Fibroblast of lung (primary cell): ENCODE measurements at places on chromosomes 11 and 22. TPM values are rescaled to one million over a fixed set of nuclear protein-coding genes. Genes with fewer than 3 reads are reported as not detected.

The C11orf42 gene
- not detected in 2 replicates for total RNA-seq

The LDHAL6A gene
- not detected in 2 replicates for total RNA-seq

The BEST1 gene
- 7.7 and 15.2 TPM in 2 replicates for total RNA-seq

DNA sequence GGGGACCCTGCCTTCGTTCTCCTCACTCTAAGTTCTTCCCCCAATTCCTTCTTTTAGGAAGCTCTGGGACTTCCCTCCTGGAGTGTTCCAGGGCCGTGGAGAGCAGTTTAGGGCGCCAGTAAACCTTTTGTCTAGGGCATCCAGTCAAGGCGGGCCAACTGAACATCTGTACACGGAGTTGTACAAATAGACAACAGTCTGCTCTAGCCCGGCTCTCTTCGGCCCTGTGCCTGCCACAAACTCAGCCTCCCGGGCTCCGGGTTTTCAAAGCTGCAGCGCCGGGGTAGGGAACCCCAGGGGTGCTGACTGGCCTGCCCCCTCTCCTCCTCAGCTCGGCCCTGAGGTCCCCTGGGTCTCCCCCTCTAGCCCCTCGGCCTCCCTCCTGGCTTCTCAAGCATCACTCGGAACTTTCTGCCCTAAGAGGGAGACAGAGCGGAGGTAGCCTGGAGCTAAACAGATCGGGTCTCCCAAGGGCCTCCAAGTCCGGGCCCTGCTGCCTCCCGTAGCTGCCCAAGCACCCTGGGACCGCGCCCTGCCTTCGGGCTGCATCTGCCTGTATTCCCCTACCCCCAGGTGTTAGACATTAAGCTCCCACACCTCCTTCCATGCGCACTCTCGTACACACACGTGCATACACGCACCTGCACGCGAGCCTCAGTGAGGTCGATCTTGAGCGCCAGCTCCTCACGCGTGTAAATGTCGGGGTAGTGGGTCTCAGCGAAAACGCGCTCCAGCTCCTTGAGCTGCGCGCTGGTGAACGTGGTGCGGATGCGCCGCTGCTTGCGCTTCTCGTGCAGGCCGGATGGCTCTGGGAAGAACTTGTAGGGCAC, 3.3 kb downstream of the PHOX2A start:
- peak overlapping the region; percentile 42 for H3K4me3 ChIP-seq
- H3K27ac ChIP-seq: no peak overlapping the region
- H3K36me3 ChIP-seq: peaks cover 12% of the 10 kb centered on the region
- peaks cover 40% of the 10 kb centered on the region for H3K27me3 ChIP-seq
- peak; percentile 18 for DNase-seq

GRCh38 chr11:124302347-124303125, 11.2 kb downstream of the OR8D1 start:
- no peaks in the 10 kb centered on the region for H3K36me3 ChIP-seq
- H3K4me1 ChIP-seq: no peaks in the 10 kb centered on the region
- DNase-seq: no peak
- no peaks in the 10 kb centered on the region for H3K27me3 ChIP-seq

The NXPE1 gene
- not detected in 2 replicates for total RNA-seq

The OR5A1 gene
- not detected in 2 replicates for total RNA-seq

GRCh38 chr11:27965559-27965958, 142.4 kb downstream of the KIF18A start:
- H3K27me3 ChIP-seq: no peaks in the 10 kb centered on the region
- no peak for DNase-seq
- no peaks in the 10 kb centered on the region for H3K36me3 ChIP-seq
- H3K4me3 ChIP-seq: no peak overlapping the region
- no peak overlapping the region for H3K27ac ChIP-seq
- H3K4me1 ChIP-seq: no peaks in the 10 kb centered on the region

The SCO2 gene
- 3.1 and 3.6 TPM in 2 replicates for total RNA-seq

GRCh38 chr11:10797001-10797400, 11.7 kb downstream of the EIF4G2 start:
- H3K27ac ChIP-seq: no peak overlapping the region
- H3K36me3 ChIP-seq: peaks cover 15% of the 10 kb centered on the region
- DNase-seq: no peak
- no peaks in the 10 kb centered on the region for H3K4me1 ChIP-seq
- H3K27me3 ChIP-seq: no peaks in the 10 kb centered on the region
- no peak overlapping the region for H3K4me3 ChIP-seq

DNA sequence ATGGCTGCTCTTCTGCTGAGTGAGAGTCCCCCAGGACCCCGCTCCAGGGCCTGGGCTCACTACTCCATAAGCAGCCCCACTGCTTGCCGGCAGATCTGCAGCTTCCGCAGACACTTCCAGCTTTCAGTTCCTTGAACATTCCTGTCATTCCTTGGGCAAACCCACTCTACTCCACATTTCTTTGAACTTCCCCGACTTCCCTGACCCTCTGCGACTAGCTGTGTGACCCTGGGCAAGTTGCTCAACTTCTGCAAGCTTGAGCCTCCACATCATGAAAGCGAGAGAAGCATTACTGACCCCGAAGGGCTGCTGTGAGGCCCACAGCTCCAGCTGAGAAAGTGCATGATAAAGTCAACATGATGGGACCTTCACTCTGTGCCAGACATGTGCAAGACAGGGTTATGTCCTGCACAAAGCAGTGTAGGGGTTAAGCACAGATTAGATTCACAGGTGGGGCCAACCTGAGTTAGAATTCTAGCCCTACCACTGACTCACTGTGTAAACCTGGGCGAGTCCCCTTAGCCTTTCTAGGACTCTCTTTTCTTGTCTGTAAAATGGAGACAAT, 51.8 kb downstream of the THAP12 start:
- H3K36me3 ChIP-seq: no peaks in the 10 kb centered on the region
- H3K27ac ChIP-seq: no peak overlapping the region
- peaks cover 7% of the 10 kb centered on the region for H3K4me1 ChIP-seq
- peaks cover 5% of the 10 kb centered on the region for H3K27me3 ChIP-seq
- H3K4me3 ChIP-seq: no peak overlapping the region
- peak; percentile 63 for DNase-seq
